Left renal pelvis (tissue), 4 donors: ENCODE measurements at places on chromosomes 7 and 10.

- no peak for DNase-seq
These were observed 14.7 kb upstream of the SAMD8 start for GRCh38 chr10:75096749-75097148.

DNA sequence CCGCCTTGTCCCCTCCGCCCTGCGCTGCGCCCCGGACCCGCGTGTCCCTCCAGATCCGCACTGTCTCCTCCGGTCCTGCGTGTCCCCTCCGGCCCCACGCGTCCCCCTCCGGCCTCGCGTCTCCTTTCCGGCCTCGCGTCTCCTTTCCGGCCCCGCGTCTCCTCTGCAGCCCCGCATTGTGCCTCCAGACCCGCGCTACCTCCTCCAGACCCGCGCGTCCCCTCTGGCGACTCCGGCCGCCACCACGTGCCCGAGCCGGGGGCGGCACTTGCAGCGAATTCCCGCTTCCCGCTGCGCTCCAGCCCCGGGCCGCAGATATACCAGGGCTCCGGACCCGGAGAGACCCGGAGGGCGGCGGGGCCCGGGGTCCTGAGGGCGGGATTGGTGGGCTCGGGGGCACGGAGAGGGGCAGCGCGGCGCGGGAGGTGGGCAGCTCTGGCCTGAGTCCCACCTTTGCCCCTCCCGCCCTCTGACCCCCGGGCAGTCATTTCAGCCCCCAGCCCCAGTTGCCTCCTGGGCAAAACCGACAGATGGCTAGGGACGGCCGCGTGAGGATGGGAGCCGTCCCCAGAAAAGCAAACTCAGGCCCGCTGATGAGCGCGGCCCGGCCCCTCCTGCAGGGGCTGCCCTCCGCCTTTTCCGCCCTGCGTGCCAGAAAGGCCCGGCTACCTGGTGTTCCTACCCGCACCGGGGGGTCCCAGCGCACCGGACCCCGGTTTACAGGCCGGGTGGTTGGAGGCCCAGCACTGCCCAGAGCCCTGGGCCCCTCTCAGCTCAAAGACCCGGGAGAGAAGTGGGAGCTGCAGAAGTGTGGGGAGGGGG lies 56.5 kb downstream of the RBM17 start:
- no peak for DNase-seq

- DNase-seq = no peak
These were observed 65.5 kb downstream of the OSBPL3 start for GRCh38 chr7:24914465-24914859.

- DNase-seq = no peak
These were observed 17.1 kb upstream of the LIPF start for GRCh38 chr10:88647061-88647615.

- DNase-seq = no peak
These were observed 72.5 kb upstream of the ANKRD1 start for GRCh38 chr10:90993340-90993739.

DNA sequence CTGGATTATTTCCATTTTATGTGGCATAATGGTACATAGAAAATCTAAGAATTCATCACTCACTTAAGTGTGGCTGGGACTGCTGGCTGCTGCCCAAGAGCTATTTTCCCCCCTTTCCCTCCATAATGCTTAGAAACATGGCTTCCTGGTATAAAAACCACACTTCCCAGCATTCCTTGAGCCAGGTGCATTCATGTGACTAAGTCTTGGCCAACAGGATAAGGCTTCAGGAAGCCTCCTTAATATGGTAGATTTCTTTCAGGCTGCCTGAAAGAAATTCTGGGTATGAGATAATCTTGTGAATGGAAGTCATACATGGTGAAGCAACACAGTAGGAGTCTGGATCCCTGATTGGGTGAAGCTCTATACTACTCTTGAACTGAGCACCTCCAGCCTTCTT lies 178.0 kb downstream of the JAZF1 start:
- DNase-seq = no peak

- DNase-seq = no peak
These were observed 36.7 kb upstream of the PSAP start for GRCh38 chr10:71887743-71888142.

DNA sequence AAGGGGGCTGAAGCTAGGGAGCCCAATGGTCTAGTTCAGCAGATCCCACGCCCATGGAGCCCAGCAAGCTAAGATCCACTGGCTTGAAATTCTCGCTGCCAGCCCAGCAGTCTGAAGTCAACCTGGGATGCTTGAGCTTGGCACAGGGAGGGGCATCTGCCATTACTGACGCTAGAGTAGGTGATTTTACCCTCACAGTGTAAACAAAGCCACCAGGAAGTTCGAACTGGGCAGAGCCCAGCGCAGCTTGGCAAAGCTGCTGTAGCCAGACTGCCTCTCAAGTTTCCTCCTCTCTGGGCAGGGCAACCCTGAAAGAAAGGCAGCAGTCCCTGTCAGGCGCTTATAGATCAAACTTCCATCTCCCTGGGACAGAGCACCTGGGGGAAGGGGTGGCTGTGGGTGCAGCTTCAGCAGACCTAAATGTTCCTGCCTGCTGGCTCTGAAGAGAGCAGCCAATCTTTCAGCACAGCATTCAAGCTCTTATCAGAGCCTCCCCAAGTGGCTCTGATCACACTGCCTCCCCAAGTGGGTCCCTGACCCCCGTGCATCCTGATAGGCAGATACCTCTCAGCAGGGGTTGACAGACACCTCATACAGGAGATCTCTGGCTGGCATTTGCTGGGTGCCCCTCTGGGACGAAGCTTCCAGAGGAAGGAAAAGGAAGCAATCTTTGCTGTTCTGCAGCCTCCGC lies 167.8 kb downstream of the CCDC71L start:
- no peak for DNase-seq

DNA sequence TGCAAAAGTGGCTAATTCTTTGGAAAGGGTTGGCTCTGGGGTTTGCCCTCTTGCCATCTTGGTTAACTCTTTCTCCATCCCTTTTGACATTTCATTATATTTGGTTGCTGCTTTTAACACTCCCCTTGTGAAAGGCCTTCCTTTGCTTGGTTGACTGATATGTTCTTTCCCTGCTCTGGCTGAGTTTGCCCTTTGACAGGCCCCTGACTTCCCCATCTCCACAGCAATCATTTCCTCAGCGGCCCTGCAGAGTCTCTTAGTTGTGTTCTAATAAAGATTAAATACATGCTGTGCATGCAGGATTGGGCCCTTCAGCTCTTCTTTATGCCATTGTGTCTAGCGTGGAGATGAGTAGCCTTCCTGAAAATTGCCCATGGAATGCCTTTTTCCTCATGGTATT lies 84.5 kb upstream of the CSTF2T start:
- DNase-seq = no peak
